ENCODE measurements at places on chromosomes 1 and 21.
A peak's percentile ranks its signal among the peaks of the same experiment; 100 is the strongest.

DNA sequence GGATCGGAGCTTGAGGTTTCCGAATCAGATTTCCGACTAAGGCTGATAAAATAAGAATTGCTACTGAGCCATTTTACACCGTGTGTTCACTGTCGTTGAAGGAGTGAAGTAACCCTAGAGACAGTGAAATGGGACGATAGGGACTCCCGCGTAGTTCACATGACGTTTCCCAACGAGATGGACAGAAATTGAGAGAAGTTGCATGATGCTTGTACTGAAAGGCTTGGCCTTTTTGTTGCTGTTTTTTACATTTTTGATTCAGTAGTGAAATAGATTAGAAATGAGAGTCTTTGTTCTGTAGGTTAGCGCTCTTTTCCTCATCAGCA, 1.2 kb downstream of the KHDRBS1 start:
- no peak for DNase-seq

DNA sequence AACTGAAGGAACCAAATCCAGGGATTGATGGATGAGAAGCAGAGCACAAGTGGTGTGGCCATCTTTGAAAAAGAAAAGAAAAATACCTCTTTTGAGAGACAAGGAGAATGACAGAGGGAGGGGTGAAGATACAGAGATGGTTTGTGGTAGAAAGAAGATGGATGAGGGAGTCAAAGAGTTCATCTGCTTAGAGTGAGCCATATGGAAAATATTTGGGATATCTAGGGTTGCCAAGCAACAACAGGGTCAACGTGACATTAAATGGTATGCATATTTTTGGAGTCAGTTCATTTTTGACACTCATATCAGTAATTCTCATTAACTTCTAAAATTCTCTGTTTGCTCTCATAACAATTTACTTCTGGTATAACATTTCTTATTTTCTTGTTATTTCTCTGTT, 50.7 kb downstream of the MACF1 start:
- DNase-seq = peak; percentile 40

DNA sequence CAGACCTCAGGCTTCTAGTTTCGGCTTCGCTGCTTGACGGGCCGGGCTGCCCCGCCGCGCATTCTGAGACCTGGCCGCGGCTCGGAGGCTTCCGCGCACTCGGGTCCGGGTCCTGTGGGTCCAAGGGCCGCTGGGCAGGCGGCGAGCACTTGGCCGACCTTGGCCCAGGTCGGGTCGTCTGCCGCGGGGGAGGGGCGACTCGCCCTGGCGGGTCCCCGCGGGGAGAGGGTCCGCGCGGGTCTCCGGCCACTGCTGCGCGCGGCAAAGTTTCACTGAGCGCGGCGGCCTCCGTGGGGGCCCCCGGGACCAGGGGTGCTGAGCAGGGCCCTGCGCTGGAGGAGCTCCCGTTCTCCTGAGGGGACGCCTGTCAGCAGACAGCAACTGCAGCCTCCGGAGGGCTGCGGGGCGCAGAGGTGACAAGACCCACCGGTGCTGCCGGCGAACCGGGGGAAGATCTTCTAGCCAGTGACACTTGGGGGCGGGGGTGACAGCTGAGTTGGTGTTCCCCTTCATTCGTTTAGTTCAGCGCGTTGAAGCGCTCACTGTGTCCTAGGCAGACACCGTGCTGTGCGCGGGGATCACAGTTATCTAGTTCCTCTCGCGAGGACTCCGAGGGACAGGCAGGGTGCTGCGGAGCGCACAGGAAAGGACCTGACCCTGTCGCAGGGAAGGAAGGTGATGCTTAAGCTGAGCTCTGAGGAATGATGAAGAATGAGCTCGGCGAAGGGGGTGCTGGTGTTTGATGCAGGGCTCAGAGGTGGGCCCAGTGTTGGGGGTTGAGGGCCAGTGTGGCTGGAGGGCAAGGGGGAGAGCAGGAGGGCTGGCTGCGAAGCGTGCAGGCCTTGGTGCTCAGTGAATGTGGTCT, 725 bp downstream of the MTFR1L start:
- peak; percentile 29 for DNase-seq

- no peak for DNase-seq
Observed at GRCh38 chr21:34886240-34887104, 162.6 kb downstream of the RUNX1 start.

- no peak for DNase-seq
Observed at GRCh38 chr1:238675221-238675620, 711.1 kb upstream of the CHRM3 start.

GRCh38 chr1:158087320-158087927, 93.3 kb upstream of the CD1D start:
- DNase-seq = no peak

All from GM04503 (cell line).